ENCODE measurements at places on chromosomes 7 and 10.

GRCh38 chr10:131929122-131929845 is 28.5 kb downstream of the PPP2R2D start:
- no peak for DNase-seq

DNA sequence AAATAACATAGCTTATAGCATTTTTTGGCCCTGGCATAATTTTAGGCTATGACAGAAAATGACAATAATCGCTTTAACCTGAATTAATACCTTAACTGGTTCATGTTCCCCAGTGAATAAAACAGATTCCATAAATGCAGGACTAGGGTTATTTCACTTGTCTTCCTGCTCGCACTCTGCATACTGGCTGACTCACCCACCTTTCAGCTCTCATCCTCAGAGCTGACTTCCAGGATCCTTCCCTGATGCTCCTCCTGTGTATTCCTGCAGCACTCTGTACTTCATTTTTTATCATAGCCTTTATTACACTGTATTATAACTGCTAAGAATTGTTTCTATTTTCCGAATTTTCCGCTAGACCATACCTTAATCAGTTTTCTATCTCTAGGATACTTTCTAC is 123.7 kb downstream of the AVL9 start:
- peak; percentile 11 for DNase-seq

DNA sequence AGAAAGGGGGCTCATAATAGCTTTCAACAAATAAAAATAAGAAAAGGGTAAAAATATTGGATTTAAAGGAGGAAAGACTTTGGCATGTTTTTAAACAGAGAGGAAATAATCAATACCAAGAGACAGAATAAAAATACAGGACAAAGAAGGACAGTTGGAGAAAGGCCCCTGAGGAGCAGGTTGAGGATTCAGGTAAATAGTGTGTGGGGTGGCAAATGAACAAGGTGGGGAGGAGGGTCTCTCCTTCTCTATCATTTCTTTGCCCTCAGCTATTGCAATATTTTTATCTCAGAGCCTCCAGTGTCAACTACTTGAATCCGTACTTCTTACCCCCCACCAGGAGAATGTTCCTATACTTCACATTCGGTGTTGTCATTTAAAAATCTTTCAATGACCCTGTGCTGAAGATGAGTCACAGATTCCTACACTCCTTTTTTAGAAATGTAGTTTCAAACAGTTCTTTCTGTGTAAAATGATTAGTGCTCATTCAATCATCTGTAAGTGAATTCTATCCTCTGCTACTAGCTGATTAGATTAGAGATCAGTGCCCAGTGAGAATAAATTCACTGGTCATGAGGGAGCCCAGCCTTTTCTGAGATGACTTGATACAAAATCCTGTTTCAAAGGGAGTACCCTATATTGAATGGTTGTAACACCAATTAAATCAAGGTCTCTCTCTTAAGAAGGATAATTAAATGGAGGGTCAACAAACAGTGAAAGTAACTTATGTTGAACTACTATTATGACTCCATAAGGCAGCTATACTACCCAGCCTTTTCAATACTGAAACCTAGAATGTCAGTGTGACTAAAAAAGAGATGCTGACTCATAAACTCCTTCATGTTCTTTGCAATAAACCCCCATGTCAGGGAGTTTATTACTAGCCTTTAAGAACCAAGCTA is 50.4 kb upstream of the WNT16 start:
- peak; percentile 54 for DNase-seq

DNA sequence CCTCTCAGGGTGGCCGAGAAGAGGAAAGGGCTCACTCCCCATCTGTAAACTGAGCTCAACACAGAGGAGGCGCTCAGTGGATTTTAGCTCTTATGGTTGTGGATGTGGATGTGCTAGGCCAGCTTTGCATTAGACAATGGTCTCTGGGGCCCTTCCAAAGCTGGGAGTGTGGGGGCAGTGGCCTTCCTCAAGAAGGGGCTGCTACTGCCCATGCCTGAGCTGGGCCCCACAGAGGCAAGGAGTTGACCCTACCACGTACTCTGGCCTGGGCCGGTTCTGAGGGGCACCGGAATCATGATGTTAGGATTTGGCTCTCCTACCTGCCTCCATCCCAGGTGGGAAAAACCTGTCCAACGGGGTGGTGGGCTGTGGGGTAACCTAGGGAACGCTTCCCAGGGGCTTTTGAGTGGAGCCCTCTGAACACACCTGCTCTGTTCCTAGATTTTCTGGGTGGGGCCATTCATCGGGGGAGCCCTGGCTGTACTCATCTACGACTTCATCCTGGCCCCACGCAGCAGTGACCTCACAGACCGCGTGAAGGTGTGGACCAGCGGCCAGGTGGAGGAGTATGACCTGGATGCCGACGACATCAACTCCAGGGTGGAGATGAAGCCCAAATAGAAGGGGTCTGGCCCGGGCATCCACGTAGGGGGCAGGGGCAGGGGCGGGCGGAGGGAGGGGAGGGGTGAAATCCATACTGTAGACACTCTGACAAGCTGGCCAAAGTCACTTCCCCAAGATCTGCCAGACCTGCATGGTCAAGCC is 11.5 kb downstream of the AQP1 start:
- DNase-seq = no peak

GRCh38 chr10:78357141-78358063 is 323.7 kb downstream of the RPS24 start:
- no peak for DNase-seq

- DNase-seq = no peak
Observed at GRCh38 chr10:52187521-52188258, 126.4 kb upstream of the DKK1 start.

GRCh38 chr7:127413962-127414361 is 21.5 kb upstream of the ZNF800 start:
- DNase-seq = no peak

GRCh38 chr10:71978476-71978875 is 14.3 kb downstream of the CHST3 start:
- no peak for DNase-seq

- DNase-seq = no peak
Observed at GRCh38 chr10:60739558-60739957, 38.7 kb upstream of the CDK1 start.

- peak; percentile 24 for DNase-seq
Observed at GRCh38 chr10:3873728-3874461, 88.9 kb upstream of the KLF6 start.

GRCh38 chr7:69412331-69413146 is 185.7 kb upstream of the AUTS2 start:
- no peak for DNase-seq

DNA sequence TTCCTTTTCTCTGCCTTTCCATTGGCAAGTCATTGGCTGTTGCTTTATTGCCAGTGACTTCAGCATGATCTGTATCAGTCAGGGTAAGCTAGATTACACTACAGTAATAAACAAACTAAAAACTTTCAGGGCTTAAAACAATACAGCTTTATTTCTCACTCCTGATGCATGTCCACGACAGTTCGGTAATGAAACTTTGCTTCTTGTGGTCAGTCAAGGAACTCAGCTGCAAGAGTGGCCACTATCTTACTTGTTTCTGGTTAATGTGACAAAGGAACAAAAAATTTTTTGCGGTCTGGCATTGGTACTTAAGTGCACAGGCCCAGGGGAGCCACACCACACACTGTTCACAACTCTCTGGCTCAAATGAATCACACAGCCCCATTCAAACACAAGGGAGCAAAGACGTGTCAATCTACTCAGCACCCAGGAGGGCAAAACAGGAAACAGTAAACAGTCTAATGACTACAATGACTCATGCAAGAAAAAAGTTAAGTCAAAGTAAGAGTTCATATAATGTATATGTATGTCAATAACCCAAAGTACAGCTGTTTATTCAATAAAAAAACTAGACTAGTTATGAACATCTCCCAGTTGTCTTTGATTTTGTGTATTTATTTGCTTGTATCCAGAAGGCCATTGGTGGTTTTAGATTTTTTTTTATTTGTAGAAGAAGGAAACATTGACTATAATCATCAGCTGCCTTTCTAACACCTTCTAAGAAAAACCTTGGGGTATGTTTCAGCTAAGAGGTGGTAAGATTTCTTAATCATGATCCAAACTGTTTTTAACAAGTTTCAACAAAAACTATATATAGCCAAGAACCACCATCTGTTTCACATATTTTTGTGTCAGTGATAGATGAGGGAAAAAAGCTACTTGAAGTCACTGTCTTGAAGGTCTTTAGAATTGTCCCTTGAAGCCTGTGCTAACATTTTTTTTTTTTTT is 134.4 kb upstream of the FAM3C start:
- DNase-seq = peak; percentile 96

- DNase-seq = no peak
Observed at GRCh38 chr10:6586501-6586900, 6.4 kb upstream of the PRKCQ start.

GRCh38 chr10:13758312-13758711 is 171.5 kb downstream of the PRPF18 start:
- peak; percentile 71 for DNase-seq

DNA sequence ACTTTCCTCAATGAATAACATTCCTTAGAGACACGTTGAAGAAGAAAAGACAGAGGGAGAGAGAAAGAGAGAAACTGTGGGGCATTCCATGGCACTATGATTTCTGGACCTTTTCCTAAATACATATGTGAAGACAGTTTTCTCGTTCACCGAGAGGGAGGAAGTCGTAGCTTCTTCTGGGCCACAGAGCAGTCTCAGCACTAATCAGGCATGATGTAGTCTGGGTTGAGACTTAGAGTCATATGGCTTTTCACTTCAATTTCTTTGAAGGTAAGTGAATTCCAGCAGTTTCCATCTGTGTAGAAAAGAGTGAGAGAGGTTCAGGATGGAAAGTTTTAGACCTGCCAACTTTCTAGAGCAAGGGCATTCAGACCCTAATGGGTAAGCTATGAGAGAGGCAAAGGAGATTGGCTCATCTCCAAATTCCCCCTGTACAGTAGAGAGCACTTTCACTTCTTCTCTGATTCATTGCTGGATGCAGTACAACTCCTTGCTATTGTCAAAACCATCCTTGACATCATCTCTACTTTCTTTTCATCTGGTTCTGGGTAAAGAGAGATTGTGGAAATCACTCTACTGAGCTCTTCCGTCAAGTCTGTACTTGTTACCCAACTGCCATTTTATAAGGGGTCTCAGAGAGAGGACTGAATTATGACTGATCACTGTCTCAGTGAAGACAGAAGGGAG is 31.5 kb upstream of the OR9A4 start:
- DNase-seq = no peak

DNA sequence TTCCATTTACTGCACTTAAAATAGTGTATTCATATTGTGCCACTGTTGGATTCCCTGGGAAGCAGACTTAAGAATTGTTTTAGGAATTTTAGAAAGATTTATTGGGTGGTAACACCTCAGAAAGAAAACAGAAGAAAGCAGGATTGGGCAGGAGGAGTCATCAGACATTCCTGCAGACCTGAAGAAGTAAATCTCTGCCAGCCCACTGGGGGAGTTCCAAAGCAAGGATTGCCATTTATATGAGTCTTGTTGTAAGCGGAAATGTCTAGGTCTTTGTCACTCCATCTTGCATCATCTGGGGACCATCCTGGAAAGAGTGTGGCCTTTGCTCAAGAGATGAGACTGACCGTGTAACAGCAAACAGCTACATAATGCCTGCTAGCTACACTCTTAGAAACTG is 947.6 kb upstream of the POT1 start:
- no peak for DNase-seq

DNA sequence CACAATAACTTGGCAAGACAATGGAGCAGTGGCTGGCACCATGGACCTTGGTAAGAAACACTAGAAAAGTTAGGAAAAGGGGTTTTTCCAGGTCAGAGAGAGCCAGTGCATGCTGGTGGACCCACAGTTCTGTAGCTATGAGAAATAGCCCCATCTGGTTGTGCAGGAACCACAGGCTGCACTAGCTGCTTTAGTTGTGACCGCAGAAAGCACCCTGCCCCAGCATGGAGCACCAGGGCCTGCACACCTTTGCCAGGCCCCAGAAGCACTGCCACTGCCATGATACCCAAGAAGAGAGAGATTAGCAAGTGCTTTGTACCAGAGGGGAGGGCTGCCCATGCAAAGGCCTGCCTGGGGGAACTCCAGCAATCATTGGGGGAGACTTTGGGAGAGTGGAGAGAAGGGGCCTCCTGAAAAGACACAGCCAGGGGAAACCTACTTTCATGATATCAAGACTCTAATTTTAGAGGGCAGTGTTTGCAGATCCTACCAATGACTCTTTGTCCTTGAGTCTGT is 256.1 kb upstream of the C7orf33 start:
- DNase-seq = no peak

DNA sequence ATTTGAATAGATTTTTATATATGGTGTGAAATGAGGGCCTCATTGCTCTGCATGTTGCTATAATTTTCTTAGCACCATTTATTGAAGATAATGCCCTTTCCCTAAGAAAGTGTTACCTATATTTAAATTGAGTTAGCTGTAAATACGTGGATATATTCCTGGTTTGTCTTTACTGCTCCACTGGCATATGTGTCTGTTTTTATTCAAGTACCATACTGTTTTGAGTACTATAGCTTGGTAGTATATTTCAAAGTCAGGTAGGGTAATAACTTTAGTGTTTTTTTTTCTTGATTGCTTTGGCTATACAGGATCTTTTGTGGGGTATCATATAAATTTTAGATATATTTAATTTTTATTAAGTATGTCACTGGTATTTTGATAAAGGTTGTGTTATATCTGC is 31.4 kb downstream of the ZNF273 start:
- no peak for DNase-seq

GRCh38 chr10:23217471-23217870 is 25.4 kb downstream of the PTF1A start:
- no peak for DNase-seq

GRCh38 chr10:119658274-119658673 is 7.1 kb downstream of the BAG3 start:
- DNase-seq = peak; percentile 96

GRCh38 chr7:158085741-158086695 is 501.6 kb downstream of the PTPRN2 start:
- no peak for DNase-seq

GRCh38 chr7:115475206-115475605 is 553.3 kb downstream of the MDFIC start:
- DNase-seq = no peak

- DNase-seq = no peak
Observed at GRCh38 chr10:44030738-44031137, 354.2 kb downstream of the CXCL12 start.

DNA sequence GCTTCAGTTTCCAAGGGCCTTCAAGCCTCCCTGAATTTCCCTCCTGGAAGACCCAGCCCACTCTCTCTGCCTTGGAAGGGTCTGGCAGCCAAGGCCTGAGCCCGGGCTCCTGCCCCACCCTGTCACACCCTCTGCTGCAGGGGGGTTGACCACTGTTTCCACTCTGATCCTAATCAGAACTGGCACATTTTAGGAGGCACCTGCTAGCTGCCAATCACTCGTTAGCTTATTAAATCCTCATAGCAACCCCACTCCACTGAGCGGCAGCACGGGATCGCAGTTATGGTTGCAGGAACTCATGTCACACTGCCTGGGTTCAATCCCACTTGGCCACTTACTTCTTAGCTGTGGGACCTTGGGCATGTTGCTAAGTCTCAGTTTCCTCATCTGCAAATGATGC is 12.9 kb downstream of the HSPB1 start:
- no peak for DNase-seq
